ENCODE measurements at places on chromosomes 11 and 22. TPM values are rescaled to one million over a fixed set of nuclear protein-coding genes. Genes with fewer than 3 reads are reported as not detected.

GRCh38 chr11:3835751-3836150 lies 5.0 kb downstream of the RHOG start:
- DNase-seq = no peak

GRCh38 chr11:68863553-68864265 lies 22.0 kb upstream of the CPT1A start:
- no peak for DNase-seq

GRCh38 chr11:129804012-129804411 lies 11.6 kb upstream of the TMEM45B start:
- DNase-seq = no peak

DNA sequence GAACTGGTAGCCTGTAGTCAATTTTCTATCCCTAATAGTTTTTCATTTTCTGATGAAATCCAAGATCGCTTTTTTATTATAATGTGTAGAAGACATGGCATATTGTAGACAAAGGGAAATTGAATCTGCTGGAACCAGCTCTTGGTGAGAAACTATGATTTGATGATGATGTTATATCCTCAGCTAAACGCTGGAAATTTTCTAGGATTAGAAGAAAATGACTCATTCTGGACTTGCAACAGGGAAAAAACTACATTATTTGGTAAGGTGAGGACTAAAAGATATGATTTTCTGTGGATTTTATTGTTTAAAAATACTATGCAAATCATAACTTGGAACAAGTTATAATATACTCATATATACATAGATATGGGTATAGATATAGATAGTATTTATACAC lies 14.1 kb upstream of the PGM2L1 start:
- DNase-seq = no peak

- DNase-seq = peak; percentile 2
Measured at GRCh38 chr22:22714600-22715335, 70.4 kb downstream of the GGTLC2 start.

- DNase-seq = no peak
Measured at GRCh38 chr22:42261296-42261695, 9.2 kb downstream of the TCF20 start.

GRCh38 chr11:10935015-10935559 lies 77.2 kb upstream of the ZBED5 start:
- no peak for DNase-seq

- DNase-seq = no peak
Measured at GRCh38 chr11:116964269-116964668, 126.8 kb upstream of the APOA1 start.

DNA sequence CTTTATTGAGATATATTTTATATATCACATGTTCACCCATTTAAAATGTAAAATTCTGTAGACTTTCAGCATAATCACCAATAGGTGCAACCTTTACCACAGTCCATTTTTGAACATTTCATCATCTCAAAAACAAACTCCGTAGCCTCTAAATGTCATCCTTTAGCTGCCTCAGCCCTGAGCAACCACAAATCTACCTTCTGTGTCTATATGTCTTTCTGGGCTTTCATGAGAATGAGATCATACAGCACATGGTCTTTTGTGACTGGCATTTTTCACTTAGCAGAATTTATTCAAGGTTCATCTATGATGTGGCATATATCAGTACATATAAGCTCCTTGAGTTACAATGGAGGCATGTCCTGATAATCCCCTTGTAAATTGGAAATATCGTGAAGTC lies 320.5 kb downstream of the ETS1 start:
- DNase-seq = no peak

- peak; percentile 73 for DNase-seq
Measured at GRCh38 chr11:67252831-67253239, 13.4 kb upstream of the GRK2 start.

GRCh38 chr22:39873965-39874364 lies 19.6 kb downstream of the ENTHD1 start:
- DNase-seq = no peak

GRCh38 chr11:3982431-3982830 lies 112.2 kb upstream of the RRM1 start:
- DNase-seq = no peak

GRCh38 chr11:38169286-38169685 lies 1571.2 kb upstream of the RAG2 start:
- no peak for DNase-seq

DNA sequence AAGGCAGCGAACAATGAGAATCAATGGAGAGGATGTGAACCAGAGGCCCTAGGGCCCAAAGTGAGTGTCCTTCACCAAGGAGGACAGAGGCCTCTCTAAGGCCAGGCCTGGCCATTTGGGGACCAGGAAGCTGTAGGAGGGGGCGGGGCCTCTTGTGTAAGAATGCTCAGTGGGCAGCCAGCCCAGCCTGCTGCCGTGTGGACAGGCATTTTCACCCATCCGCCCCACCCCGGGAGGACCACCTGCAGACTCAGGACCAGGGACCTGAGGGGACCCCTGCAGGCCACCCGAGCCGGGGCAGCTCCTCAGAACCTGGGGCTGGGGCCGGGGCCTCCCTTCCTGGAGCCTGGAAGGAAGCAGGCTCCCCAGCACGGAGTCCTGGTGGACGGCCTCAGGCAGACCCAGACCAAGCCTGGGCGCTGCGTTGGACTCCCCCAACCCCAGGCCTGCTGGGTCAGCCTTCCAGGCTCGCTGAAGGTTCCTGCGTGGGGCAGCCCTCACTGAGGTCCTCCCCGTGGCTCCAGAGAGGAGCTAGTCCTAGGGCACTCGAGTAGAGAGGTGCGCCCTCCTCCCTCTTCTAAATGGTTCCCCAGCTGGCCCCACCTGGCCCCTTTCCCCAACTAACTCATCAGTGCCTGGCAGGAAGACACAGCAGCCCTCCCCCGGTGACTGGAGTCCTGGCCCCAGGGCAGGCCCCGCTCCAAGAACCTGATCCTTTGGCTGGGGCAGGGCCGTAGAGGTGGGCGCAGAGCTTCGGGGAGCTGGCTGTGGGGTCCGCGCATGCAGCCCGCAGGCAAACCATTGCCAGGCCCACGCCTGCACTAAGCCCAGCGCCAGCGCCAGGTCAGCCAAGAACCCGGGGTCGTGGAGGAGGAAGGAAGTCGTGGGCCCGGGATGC lies 1.5 kb upstream of the TRABD start:
- DNase-seq = no peak

- no peak for DNase-seq
Measured at GRCh38 chr11:841981-842369, 354 bp downstream of the POLR2L start.

GRCh38 chr22:29216873-29217666 lies 11.4 kb downstream of the EMID1 start:
- no peak for DNase-seq

GRCh38 chr11:107565219-107565937 lies at the start of gene ALKBH8:
TSS of gene ALKBH8 (minus strand) at chr11:107565735. CDS start at chr11:107560893, 4,842 bp downstream.
- DNase-seq = peak; percentile 89

- DNase-seq = no peak
Measured at GRCh38 chr11:133058501-133058900, 473.8 kb downstream of the OPCML start.

The CWC15 gene
- 81.6 TPM for total RNA-seq

The CBLIF gene
- total RNA-seq = not detected

The SOX6 gene
- not detected for total RNA-seq

The E2F8 gene
- total RNA-seq = 46.9 TPM

The RCOR2 gene
- total RNA-seq = 0.16 TPM
